ENCODE measurements at places on chromosomes 6 and 20.

GRCh38 chr6:31871046-31871659 lies 7.6 kb downstream of the SLC44A4 start:
- DNase-seq, result no peak

DNA sequence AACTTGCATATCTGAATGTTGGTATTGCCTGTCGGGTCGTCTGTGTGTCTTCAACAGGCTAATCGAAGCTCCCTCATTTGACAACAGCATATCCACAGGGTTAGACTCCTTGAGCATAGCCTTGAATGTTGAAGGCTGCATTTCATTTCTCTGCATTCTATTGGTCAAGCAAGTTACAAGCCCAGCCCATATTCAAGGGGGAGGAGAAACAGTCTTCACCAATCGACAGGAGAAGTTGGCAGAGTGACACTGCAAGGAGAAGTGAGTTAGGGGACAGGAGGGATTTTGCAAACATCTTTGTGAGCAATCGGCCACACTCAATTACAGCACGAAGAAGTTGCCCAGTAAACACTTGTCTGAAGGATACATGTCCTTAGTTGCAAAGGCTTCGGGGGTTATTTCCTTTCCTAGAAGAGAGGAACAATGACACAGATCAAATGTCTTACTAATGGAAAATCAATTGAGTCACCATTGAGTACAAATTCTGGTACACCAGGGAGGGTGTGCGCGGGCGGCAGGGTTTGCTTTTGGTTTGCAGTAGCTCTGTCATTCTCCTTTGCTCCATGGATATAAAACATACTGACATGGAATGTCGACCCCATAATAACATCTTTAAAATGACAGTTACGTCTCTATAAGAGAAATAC lies 60.6 kb upstream of the NT5E start:
- DNase-seq, result no peak

DNA sequence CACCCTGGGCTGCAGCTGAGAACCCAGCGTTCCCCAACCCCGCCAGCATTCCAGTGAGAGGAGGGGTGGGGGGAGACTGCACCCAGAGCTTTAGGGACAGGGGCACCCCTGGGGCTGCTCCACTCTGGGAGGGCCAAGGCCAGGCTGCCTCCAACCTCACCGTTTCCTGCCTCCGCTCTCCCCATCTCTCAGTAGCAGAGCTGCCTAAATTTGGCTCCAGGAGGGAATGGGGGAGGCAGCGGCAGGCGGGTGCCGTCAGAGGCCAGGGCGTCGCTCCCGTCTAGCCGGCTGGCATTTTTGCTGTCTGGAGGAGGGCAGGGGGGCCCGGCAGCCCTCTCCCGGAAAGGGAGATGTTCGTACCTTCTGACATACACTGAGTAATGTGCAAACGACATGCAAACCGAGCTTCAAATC lies 46.6 kb downstream of the NOL4L start:
- no peak for DNase-seq

- no peak for DNase-seq
Observed at GRCh38 chr6:168515376-168515775, 74.4 kb downstream of the SMOC2 start.

DNA sequence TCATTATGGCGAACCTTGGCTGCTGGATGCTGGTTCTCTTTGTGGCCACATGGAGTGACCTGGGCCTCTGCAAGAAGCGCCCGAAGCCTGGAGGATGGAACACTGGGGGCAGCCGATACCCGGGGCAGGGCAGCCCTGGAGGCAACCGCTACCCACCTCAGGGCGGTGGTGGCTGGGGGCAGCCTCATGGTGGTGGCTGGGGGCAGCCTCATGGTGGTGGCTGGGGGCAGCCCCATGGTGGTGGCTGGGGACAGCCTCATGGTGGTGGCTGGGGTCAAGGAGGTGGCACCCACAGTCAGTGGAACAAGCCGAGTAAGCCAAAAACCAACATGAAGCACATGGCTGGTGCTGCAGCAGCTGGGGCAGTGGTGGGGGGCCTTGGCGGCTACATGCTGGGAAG lies 22.5 kb upstream of the PRND start:
- DNase-seq, result no peak

DNA sequence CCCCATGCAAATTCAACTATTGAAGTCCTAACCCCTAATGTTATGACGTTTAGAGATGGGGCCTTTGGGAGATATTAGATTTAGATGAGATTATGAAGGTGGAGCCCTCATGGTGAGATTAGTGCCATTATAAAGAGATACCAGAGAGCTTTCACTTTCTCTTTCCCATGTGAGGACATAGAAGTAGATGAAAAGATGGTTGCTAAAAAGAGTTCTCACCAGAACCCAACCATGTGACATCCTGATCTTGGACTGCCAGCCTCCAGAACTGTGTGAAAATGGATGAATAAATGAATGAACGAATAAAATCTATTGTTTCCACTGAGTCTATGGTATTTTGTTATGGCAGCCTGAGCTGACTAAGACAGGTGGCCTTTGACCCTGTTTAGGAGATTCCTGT lies 50.6 kb upstream of the FBXO30 start:
- DNase-seq, result peak; percentile 34

- DNase-seq, result no peak
Observed at GRCh38 chr6:56663344-56663743, 20.7 kb upstream of the DST start.

- DNase-seq, result no peak
Observed at GRCh38 chr6:43016943-43017334, 2.9 kb downstream of the KLHDC3 start.

GRCh38 chr20:23011008-23011721 lies 23.9 kb upstream of the SSTR4 start:
- no peak for DNase-seq

GRCh38 chr20:13286607-13287006 lies 65.5 kb downstream of the ISM1 start:
- DNase-seq, result no peak

DNA sequence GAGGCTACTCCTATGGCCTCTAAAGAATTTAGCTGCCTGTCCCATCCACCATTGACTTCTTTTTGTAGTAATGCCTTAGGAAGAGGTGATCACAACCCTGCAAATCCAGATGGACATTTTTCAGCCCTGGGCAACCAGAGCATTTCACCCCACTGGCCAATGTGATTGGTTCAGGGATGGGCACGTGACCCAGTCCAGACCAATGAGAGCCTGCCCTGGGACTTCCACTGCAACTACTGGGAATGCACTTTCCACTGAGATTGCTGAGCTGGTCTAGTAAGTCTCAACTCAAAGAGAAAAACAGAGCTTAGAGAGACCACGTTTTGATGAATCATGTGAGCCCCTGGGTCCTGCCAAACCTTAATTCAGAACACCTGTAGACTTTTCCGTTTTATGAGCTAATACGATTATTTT lies 8.9 kb upstream of the UBE2V1 start:
- DNase-seq, result peak; percentile 48

DNA sequence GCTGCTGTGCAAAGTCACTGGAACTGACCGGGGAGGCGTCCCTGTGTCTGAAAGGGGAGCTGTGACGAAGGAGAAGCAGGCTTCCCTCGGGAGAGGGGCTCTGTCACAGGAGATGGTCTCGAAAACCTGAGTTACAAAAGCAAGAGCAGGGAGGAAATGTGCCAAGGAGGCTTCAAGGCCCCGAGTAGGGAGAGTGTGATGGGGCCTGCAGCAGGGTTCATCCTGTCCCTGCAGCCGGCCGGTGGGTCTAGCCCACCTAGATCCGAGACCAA lies 16.7 kb downstream of the DYNLT1 start:
- no peak for DNase-seq
